ENCODE measurements at places on chromosomes 7 and 10.

DNA sequence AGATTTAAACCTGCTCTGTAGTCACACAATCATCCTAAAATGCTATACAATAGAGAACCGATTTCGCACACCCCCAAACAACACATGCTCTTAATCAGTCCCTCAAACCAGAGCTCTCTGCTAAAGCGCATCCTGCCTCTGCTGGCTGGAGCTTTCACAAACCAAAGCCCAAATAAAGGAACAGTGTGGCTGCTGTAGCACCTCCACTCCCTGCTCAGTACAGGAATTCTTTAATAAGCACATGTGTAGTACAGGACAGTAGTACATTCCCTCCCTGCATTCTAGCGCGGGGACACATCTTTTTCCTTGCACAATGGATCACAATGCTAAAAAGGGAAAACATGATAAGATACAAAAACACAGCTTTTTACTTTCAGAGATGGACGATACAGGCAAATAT is 684.6 kb downstream of the MAGI2 start:
- no peak for DNase-seq

- DNase-seq = no peak
These were observed 525.7 kb downstream of the KCNMA1 start for GRCh38 chr10:77111611-77112550.

DNA sequence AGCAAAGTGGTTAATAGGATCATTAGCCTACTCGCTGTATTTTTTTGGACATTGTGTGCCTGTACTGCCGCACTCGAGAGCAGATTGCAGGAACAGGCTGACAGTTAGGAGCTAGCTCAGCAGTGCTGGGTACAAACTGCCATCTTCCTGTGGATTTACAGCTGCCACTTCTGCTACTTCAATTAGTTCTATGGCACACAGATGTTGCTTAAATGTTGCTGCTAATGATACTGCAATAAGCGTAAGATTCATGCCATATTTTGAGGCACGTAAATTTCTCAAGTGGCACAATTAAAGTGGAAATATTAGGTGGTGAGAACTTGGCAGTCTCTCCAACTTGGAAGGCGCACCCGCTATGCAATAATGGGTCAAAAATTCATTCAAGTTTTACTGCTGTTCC is 171.9 kb downstream of the EBF3 start:
- DNase-seq = no peak

GRCh38 chr7:129789000-129789399 is 163.8 kb downstream of the UBE2H start:
- no peak for DNase-seq
